SW 1271 (cell line): ENCODE measurements at places on chromosomes 12 and 14.

DNA sequence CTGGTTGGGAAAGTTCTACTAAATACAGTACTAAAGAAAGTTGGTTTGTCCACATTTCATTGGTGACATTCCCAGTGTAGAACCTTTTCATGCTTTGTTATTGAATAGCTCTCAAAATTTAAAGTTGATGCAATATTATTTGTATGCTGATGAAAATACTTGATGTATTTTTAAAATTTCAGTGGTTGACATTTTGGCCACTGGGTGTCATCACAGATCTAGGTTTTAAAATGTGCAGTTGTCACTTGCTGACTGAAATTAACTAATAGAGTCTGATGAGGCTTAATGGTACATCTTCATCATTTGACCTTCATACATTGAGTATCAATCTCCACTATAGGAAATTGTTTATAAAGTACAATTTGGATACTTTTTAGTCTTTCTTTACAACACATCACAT, 37.1 kb downstream of the CMAS start:
- peak; percentile 52 for DNase-seq

DNA sequence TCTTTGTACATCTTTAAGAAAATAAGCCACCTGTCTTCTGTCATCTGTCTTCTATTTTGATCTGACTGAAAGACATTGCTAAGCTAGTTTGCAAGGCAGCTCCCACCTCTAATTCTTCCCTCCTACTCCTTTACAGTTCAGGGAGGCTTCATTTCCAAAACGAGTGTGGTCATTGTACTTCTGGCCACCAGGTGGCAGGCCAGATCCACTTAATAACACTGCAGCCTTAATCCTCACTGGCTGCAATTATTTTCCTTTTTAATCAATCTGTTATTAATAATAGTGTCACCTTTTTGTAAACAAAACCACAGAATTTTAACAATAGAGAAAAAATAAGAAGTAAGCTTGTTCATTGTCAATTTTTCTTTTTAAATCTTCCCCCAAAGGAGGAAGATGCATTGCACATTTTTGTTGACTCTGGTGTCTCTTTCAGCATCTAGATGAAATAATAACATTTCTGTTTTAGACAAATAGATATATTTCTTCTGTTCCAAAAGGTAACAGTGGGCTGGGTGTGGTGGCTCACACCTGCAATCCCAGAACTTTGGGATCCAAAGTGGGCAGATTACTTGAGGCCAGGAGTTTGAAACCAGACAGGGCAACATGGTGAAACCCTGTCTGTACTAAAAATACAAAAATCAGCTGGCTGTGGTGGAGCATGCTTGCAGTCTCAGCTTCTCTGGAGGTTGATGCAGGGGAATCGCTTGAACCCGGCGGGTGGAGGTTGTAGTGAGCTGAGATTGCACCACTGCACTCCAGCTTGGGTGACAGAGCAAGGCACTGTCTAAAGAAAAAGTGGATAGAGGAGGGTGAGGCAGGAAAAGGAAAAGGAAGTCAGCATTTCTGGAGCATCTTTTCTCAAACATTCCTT, 23.3 kb downstream of the GABARAPL1 start:
- DNase-seq: no peak

DNA sequence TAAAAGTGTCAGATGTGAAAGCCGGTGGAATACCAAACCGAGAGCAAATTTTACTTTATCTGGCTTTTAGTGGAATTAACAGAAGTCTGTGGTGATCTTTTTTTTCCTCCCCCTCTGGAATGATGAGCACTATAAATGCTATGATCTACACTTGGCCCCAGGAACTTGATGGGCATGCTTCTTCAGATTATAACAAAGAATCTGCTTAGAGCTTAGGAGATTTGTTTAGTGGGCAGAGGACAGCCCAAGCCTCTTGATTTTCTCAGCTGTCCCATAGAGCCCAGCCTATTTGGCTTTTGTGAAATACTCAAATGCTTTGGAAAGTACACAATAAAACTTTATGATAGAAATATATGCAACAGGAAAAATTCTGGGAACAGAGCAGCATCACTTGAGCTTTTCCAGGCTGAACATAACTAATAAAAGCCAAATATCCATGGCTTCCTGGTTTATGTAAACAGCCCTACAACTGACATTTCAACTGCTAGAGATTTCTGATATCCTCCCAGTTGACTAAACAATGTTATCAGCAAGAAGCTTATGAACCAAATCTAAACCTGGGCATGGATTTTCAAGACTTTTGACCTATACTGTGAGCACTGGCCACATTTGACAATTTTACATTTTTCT, 149.6 kb downstream of the PLXNC1 start:
- no peak for DNase-seq

DNA sequence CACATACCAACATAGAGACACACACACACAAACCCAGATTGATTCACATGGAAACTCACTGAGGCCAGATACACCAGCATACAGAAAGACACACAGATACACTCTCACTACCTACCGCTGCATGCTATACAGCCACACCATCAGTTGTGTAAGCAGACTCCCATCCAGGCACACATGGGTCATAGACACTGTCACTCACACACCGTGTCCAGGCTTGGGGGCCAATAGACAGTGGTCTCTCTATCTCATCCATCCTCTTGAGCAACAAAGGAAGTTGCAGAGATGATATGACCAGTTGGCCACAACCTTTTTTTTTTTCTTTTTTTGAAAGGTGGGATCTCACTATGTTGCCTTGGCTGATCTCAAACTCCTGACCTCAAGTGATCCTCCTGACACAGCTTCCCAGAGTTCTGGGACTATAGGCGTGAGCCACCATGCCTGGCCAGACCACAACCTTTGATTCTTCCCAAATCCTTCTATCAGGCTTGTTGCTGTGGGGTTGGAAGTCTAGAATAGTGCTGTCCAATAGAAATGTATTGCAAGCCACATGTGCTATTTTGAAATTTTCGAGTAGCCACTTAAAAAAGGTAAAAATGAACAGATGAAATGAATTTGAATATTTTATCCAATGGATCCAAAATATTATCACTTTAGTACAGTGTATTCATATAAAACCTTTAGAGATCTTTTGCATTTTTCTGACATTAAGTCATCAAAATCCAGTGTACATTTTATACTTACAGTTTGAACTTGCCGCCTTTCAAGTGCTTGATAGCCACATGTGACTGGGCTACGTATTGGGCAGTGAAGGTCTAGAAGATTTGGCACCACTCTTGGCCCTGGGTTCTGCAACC, 7.4 kb downstream of the LRP1-AS start:
- no peak for DNase-seq

DNA sequence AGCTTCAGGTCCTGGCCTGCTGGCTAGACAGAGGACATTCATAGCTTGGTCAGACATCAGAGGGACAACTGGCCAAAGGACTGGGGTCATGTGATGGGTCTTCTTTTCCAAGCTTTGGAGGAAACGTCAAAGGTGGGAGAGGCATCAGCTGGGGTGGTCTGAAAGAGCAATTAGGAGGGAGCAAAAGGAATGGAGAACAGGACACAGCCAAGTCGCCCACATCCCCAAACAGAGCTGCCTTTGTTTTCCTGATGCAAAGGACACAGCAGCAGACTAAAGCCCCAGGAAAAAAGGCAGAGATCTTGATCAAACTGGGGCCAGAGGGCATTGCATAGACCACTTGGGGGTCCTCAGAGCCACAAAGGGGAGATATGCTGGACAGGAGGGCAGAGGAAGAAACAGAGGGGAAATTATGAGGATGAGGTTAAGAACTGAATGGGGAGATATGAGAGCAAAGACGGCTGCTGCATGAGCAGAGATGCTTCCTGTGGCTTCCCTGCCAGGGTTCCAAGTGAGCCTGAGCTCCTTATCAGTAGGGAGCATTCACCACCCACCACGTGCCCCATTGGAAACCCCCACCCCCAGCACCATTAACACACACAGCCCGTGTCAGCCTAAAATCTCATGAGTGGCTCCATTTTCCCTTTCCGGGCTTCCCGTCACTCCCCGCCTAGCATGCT, 62.4 kb downstream of the ANO2 start:
- no peak for DNase-seq

DNA sequence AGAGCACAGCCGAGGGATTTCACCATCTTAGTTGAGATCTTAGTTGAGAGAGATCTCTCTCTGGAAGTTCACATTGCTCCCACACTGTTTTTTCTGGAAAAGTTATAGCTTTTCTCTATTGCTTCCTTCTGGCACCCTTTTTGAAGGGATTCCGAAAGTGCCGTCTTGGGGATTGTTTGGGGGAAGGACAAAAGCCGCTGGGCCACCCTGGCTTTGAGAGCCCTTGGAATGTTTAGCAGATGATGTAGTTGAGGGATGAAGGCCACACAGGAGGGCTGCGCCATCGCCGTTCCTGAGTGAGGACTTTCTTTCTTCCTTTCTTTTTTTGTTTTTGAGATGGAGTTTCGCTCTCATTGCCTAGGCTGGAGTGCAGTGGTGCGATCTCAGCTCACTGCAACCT, 17.7 kb downstream of the PLEKHG3 start:
- DNase-seq: no peak

DNA sequence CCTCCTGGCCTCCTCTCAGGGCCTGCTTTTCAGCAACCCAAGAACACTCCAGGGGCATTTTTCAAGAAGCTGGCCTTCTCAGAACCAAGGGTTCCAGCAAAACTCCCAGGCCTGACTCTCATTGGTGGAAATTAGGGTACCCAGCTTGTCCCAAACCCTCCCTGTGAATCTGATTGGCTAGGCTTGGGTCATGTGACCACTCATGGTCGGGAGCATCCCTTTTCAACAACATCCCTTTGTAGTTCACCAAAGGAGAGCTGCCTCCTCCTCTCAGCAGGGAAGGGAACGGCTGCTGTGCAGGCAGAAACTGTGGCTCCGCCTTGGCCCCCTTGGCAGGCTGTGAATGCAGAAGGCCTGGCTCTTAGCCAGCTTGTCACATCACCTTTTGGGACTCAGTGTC, 94.5 kb downstream of the AACS start:
- DNase-seq: no peak

- DNase-seq: no peak
Measured at GRCh38 chr14:90505531-90505930, 108.7 kb downstream of the CALM1 start.

GRCh38 chr12:32609966-32610365, 69.1 kb upstream of the DNM1L start:
- no peak for DNase-seq

DNA sequence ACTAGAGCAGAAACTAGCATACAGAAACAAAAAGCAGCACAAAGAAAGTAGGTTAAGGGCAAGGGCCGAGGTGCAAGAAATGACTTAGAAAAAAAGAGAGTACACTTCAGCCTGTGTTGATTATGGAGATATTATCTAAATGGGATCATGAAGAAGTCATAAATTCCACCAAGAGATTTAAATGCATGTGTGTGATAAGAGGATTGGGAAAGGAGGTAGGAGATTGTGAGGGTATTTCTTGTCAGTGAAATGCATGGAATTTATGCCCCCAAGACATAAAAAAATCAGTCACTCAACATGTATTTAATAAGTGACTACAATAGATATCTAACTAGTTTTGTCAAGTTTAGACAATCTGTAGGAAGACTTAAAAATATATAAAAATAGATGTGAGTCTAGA, 976.2 kb upstream of the LRFN5 start:
- no peak for DNase-seq

DNA sequence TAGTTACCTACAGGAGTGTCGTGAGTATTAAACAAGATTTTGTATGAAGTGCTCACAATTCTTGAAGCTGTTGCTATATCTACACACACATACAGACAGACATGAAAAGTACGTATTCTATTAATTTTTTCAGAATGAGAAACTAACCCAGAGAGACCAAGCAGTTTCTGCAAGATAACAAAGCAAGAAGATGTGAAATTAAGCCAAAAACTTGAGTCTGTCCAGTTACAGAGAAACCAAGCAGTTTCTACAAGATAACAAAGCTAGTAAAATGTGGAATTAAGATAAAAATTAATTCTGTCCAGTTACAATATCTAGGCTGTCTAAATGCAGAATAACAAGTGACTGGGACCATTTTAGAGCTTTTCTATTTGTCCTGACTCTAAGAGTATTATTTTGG, 132.4 kb downstream of the ALG10B start:
- no peak for DNase-seq

DNA sequence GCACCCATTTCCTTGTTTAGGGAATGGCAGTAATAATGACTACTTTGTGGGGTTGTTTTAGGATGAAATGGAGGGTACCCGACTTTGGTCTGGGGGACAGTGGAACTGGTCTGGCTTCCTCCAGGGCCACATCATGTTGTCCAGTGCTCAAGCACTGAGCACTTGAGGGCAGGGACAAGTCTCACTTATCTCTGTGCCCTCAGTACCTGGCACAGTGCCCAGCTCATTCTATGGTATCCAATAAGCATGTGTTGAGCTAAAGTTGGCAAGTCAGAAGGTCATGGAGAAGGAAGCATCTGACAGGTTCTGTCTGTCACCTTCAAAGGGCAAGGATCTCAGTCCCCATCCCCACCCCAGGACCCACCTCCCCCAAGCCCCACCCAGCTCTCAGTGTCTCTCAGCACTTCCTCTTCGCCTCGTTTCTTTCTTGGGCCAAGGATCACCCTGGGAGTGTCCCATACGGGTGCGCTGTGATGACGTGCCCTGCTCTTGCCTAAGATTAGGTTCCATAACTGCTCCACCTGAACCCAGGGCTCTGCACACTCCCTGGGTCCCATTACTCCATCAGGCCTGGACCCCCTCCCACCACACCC, 24.3 kb upstream of the TMEM106C start:
- no peak for DNase-seq

GRCh38 chr14:102914474-102915291, 7.8 kb upstream of the AMN start:
- no peak for DNase-seq

GRCh38 chr14:68633131-68633991, 159.5 kb downstream of the ZFP36L1 start:
- DNase-seq: no peak

GRCh38 chr14:50000380-50001150, 107.7 kb downstream of the ARF6 start:
- DNase-seq: peak; percentile 85

GRCh38 chr12:85092814-85093370, 56.7 kb downstream of the LRRIQ1 start:
- DNase-seq: no peak

- no peak for DNase-seq
Measured at GRCh38 chr14:75461303-75461702, 33.5 kb downstream of the JDP2 start.

DNA sequence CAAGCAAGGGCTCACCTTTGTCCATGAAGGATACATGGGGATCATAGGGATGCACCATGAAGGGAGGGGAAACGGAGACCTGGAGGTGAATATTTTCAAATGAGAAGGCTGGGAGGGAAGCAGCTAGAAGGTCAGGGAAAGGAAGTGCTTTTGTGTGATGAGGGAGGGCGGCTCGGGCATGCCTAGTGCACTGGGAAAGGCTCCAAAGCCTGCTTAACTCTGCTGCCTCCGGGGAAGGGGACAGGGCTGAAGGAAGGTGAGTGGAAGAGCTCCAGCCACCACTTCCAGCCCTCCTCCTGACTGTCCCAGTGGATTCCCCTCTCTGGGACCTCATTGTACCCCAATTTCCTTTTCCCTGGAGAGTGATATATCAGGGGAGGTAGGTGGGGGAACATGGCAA, 149.4 kb upstream of the PRMT8 start:
- no peak for DNase-seq
